Stimulated activated CD8-positive, alpha-beta memory T cell treated with anti-CD3 and anti-CD28 coated beads, Interleukin-4, amount 100 ng/mL, for 1 hour (primary cell): ENCODE measurements at places on chromosomes 11 and 22.

DNA sequence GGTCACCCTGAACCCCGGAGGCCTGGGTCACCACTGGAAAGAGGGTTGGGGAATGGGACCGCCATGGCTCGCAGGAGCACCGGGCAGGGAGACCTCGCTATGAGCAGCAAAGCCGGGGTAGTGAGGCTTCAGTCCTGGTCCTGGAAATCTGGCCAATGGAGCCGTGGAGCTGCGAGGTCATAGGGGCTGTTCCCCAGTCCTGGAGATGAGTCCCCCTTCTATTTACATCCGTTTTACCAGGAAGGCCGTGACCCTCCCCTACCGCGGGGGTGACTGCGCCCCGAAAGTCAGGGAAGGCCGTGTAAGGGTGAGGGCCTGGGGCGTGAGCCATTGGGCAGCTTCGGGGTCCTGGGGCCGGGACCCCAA is 449 bp downstream of the PIDD1 start:
- no peak for DNase-seq

- DNase-seq = no peak
Measured at GRCh38 chr11:36165621-36166397, 123.4 kb downstream of the COMMD9 start.

DNA sequence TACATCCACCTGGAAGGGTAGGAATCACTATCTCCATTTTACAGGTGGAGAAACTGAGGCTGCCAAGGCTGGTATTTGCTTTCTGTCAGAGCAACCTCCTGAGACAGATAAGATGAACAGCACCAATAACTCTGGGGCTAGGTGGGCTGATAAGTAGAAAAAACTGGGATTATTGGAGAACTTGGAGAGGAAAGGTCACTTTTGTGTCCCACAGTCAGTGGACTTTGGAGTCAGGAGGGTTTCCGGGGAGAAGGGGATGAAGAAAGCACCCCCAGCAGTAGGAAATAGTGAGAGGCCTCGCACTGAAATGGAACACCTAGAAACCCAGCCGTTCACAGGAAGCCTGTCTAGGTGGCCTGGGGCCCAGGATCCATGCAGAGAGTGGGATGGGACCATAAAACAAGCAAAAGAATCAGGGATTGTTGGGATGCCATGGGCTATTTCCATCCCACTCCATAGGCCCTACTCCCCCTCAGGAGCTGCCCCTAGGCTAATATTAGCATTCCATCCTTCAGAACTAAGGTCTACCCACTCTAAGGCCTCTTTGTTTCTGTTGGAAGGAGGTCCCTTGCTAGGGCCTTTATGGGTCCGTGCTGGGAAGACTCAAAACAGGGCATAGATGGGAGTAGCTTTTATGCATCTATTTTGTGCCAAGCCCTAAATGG is 31.0 kb upstream of the FCHSD2 start:
- no peak for DNase-seq

DNA sequence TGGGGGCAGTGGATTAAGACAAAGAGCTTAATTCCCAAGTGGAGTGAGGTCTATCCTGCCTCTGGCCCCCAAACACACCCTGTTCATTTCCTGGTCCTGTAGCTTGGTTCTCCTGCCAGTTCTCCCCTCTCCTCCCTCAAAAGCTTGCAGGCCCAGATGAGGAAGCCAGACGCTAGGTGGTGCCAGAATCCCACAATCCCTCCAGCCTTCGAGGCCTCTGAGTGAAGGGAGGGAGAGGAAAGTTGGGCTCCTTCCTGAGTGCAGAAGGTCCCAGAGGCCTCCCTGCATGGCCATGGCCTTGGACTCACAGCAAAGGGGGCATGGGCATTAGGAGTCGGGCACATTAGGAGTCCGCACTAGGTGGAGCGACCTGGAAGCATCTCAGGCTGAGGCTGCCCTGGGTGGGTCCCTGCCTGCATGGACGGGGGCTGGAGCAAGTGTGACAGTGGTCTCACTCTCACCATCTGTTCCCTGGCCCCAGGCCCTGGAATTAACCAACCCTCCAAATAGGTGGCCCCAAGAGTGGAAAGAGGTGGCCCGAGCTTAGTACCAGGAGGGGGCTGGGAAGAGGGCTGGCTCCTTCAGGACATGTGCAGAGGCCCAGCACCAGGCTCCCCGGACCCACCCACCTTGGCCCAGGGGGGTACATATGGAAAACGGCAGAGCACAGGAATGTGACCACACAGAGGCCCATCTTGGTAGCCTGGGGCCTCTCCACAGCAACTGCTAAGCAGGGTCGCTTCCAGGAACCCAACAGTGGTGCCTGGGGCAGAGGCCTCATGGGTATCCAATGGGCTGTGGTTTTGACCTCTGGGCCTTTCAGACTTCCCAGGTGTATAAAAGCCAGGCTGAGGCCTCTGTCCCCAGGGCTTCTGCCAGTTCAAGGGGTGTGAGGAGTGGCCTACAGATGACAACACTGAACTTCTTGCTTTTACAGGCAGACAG is 5.2 kb downstream of the FXYD2 start:
- DNase-seq = no peak

GRCh38 chr11:134578807-134579723 is 167.0 kb upstream of the B3GAT1 start:
- DNase-seq = no peak

DNA sequence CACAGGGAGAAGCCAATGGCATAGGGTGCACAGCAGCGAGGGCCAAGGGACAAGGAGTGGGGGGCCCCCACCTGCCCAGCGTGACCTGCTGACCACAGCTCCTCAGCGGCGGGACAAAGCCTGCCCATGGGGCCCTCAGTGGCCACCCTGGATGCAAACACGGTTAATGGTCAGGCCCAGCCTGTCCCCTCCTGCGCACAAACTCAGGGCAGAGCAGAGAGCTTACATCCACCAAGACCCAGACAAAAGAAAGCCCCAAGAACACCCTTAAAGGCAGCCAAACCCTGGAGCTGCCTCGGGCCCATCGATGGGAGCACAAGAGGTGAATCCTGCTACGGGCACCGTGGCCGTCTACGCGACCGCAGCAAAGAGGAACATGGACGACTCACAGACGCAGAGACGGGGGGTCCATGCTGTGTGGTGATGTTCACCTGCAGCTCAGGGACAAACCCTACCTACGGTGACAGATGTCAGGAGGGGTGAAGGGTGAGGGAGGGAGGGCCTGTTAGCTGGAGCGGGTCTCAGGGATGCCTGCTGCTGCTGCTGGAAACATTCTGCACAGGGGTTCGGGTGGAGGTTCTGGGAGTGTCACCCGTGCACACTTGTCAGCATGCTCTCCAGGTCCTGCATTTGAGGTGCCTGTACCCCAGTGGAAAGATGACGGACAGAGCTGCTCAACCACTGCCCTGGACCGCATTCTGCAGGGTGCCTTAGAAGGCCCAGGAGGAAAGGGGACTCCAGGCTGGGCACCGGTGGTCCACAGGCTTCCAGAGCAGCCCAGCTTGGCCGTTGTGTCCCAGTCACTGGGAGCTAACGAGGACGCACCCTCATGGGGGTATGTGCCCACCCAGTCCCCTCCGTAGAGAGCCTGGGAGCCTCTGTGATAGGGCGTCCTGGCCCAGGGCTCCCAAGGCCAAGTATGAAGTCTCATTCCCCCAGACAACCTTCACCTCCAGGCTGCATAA is 11.6 kb downstream of the ASCL2 start:
- no peak for DNase-seq

- DNase-seq = no peak
Measured at GRCh38 chr11:91707652-91708482, 516.8 kb upstream of the FAT3 start.

- no peak for DNase-seq
Measured at GRCh38 chr11:59186130-59186594, 14.2 kb downstream of the DTX4 start.

- DNase-seq = no peak
Measured at GRCh38 chr22:47384977-47385376, 622.5 kb downstream of the TBC1D22A start.

DNA sequence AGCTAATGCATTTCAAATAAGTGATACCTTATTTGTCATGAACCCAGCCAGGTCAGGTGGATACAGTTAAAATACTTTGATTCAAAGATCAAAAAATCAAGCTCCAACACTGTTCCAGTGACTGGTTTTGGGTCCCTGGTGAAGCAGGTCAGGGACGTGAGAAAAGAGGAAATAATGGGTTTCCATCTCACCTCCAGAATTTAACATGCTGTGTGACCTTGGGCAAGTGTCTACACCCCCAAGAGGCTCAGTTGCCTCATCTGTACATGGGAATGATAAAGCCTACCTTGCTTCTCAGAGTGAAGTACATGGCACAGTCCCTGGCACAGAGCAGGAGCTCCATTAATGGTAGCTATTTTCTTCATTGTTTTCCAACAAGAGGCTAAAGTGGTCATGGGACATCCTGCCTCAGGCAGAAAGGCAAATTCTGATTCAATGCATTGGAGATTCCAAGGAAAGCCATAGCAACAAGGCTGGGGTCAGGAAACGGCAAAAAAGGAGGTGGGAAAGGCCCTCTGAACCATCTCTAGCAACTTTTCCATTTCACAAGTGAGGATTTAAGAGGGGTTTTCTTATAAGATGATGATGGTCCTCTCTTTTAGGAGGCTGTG is 108.5 kb downstream of the CSNK2A3 start:
- no peak for DNase-seq

GRCh38 chr11:133965031-133965601 is 8.3 kb upstream of the IGSF9B start:
- no peak for DNase-seq

- DNase-seq = no peak
Measured at GRCh38 chr11:75307058-75307457, 44.4 kb downstream of the ARRB1 start.

GRCh38 chr11:121100943-121101342 is at the start of gene TECTA:
TSS of gene TECTA (plus strand) at chr11:121101243. CDS start at chr11:121102666, 1,423 bp downstream.
- DNase-seq = no peak

DNA sequence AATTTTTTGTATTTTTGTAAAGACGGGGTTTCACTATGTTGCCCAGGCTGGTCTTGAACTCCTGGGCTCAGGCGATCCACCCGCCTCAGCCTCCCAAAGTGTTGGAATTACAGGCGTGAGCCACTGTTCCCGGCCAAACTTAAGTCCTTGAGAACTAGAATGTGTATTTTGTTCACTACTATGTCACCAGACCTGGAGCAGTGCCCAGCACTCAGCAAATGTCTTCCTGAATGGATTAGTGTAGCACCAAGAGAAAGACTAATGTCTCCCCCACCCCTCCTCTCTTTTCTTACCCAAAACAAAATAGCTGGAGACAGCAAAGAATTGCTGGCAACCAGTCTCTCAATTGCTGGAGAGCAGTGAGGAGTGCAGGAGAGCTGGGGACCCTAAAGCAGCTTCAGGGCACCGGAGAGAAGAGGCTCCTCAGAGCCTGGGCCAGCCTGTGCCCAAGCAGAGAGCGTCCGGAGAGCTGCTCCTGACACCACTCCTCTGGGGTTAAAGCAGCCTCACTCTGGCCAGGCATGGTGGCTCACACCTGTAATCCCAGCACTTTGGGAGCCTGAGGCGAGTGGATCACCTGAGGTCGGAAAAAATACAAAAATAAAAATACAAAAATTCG is 14.9 kb downstream of the SLC25A18 start:
- DNase-seq = no peak
